ENCODE measurements at places on chromosomes 2 and 18.

- no peak for DNase-seq
These were observed 102.9 kb upstream of the MSH2 start for GRCh38 chr2:47300081-47300480.

DNA sequence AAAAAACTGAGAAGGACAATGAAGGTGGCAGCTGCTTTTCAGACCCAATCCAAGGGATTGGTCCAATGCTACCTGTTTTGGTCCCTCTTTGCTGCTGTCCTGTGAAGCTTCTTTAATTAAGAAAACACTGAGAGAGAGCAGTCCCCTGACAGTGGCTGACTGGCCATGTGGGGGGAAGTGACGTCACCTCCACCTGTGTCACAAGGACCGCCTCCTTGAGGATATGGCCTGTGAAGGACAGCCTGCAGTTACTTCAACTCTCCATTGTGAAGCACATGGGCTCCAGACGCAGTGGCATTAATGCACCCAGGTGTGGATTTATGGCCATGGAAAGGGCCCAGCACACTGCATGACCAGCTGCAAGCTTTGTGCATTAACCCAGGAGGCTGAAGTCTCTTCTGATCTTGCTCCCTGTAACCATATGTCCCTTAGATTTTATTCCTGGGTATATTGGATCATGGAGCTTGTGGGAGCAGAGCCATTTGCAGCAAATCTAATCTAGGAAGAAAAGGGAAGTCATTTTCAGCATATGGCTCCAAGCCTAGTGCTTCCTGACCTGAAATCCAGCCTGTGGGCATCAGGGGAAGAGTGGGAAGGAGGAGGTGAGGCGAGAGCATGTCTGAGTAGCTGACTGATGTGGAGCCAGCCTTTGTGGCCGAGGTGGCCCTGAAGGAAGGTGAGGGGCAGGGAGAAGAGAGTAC is 32.2 kb downstream of the KIF5C start:
- no peak for DNase-seq

DNA sequence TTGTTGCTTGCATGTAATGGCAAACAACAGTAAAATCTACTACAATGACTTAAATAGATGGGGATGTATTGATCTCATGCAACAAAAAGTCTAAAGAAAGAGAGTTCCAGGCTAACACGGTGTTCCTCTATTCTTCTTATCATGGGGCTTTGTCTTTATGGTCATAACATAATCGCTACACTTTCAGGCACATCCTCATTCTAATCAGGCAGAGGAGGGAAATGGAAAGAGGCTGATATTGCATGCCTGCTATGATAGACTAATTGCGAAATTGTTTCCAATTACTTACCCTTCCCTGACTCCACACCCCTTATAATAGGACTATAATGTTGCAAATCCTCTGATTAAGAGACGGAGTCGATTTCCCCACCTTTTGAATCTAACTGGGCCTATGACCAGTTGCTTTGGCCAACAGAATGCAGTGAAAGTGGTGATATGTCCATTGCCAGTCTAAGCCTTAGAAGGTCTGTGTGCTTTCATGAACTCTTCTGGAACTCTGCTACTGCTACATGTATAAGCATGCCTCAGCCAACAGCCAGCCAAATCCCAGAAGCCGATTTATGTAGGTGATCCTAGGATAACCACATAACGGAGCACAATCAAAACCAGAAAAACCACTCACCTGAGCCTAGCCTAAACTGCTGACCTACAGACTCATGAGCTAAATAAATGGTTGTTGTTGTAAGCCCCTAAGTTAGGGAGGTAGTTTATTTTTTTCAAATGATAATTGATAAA is 180.3 kb upstream of the TACR1 start:
- DNase-seq, result no peak

DNA sequence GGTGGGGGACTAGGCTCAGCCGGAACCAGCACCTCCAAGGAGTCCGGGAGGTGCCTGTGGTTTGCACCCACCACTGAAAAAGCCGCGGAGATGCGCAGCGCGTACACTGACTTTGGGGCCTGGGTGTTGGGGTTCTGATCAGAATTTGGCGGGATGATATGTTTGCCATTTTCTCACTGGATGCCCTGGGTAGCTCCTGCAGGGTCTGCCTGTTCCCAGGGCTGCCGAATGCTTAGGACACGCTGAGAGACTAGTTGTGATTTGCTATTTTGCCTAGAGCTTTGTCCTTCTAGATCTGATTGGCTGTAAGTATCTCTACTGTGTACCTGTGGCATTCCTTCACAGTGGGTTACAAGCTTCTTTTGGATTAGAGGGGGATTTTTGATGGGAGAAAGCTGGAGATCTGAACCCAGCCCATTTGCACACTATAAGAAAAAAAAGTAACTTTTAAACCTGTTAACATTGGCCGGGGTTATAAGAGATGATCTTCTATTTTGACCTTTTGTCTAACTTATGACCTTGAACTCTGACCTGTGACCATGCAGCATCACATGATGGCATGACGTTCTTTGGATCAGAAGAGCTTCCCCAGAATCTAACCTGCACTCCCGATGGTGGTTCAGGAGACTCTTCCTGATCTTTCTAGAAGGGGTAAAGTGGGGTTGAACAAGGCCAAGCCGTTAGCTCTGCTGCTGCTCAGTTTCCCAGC is 1.6 kb downstream of the KCNE4 start:
- DNase-seq, result no peak

DNA sequence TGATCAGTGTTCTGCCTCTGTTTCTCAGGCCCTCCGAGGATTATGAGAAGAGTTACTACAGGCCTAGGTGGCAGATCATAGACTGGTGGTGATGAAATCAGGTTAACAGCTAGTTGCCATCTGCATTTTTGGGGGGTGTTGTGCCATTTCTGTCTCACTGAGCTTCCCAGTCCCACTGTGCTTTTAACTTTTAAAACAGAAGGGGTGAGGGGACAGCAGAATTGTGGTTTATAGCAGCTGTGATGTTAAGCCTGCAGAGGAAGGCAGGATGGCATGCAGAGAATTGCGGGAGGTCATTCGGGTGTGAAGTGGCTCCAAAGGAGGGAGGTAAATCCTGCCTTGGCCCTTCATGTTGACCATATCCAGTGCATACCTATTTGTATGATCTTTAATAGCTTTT is 5.0 kb downstream of the CAB39 start:
- DNase-seq, result no peak

DNA sequence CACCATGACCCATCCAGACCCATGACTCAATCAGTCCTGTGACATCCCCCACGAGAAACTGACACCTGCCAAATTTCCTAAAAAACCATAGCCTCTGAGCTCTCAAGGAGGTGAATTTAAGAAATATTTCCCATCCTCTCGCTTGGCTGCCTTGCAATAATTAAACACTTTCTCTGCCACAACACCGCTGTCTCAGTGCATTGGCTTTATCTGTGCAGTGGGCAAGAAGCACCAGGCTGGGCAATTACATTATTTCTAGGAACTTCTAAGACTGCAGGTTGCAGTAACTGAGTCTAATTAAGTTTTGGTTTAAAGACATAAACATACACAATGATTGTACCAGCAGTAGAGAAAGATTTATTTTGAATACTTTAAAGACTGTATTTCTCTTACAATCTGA is 22.0 kb upstream of the RTTN start:
- DNase-seq, result no peak

DNA sequence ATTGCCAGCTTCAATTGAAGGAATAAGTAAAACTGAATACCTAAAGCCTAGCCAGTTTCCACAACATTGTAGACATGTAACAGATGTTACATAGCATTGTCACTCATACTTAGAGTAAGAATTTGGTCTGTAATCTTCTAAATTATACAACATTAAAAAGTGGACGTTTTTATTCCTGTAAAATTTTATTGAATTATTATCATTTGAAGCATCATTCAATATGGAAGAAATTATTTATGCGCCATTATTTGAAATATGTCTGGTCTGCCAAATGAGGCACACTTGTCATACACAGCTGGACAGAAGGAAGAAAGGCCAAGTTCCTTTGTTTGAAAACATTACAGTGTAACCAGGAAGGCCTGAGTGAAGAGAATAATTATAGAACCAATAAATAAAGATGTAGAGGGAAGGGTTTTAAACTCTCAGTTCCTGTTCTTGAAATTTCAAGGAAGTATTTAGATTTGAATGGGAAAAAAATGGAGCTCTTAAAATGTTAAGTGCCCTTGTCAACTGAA is 575.5 kb downstream of the LRRTM4 start:
- no peak for DNase-seq

DNA sequence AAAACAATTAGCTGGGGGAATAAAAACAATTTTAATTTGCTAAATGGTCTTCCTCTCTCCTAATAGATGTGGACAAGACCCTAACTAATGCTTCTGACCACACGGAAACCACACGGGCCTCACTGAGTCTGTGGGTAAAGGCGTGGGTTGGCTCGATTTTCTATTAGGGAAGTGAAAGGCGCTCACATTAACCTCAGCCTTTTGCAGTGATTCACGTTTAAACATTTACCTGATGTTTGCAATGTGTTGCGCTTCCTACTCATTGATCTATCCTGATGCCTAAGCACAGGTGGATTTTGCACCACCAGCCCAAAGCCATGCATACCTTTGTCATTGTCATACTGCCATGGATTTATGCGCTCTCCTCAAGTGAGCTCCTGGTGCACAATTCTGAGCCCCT is 35.6 kb upstream of the NRP2 start:
- DNase-seq, result no peak

DNA sequence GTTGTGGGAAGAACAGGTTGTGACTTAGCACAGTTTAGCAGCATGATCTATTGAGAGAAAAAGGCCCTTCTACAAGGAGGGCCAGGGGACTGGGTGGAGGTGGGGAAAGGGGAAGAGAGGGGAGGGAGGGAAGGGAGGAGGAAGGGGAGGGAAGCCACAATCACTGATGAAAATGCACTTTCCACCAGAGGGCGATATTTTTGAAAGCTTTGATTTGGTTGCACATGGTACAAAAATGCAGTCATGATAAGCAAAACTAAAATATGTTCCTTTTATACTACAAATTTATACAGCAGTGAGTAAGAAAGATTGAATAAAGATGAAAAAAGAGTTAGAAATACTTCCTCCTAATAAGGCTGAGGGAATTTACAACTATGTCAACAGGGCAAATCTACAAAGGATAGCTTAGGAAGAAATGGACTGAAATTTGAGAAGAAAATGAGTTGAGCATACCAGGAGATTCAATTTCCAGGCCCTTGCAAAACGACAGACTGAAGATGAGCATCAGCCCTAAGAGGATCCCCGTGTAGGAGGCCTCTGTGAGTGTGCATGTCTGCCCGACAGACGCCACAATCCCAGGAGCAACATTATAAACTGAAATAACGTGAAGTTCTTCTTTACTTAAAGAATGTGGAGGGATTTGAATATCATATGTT is 17.2 kb downstream of the SH3YL1 start:
- DNase-seq, result no peak

DNA sequence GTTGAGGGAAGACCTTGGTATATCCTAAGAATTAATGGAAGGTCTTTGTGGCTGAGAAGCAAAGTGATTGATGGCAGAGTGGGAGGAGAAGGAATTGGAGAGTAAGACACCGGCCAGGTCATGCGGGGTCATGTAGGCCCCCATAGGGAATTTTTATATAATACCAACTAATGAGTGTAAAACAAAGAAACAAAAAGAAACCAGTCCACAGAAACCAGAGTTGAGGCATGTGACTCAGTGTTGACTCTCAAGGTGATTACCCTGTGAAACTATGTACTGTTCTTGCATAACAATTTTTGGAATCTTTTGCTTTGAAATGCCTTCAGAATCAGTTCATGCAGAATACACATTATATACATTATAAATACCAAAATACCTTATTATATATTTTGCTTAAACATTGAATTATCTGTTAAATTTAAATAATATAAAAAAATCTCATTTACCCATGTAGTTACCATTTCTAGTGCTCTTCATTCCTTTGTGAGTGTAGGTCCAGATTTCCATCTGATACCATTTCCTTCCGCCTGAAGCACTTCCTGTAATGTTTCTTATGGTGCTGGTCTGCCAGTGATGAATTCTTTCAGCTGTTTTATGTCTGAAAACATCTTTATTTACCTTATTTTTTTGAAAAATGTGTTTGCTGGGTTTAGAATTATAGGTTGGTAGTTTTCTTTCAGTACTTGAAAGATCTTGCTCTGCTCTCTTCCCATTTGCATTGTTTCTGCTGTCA is 8.6 kb downstream of the CLIP4 start:
- DNase-seq, result no peak

DNA sequence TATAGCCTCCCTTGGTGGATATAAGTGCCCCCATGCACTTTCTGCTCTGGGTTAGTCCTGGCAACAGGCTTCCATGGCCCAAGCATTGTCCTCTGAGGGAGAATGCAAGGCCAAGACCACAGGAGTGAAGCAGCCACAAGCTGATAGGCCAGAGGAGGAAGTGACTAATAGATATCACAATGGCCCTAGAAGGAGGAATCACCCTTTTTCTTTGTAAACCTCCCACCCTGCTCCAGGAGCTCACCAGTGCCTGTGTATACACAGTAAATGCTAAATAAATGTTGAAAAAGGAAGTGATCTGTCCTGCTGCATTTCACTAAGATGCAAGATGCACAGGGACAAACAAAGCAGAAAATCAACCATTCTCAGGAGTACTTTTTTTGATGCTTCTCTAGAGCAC is 49.7 kb upstream of the ABCA12 start:
- DNase-seq, result no peak

- DNase-seq, result no peak
These were observed 214.1 kb downstream of the C1D start for GRCh38 chr2:67848551-67849285.

- no peak for DNase-seq
These were observed 142.6 kb upstream of the FHL2 start for GRCh38 chr2:105541189-105542050.

GRCh38 chr2:136332436-136333095 is 214.6 kb upstream of the CXCR4 start:
- no peak for DNase-seq

- no peak for DNase-seq
These were observed 88.2 kb downstream of the DTNB start for GRCh38 chr2:25585189-25585588.

GRCh38 chr2:191230174-191230573 is 15.0 kb upstream of the MYO1B start:
- no peak for DNase-seq

- no peak for DNase-seq
These were observed 3.3 kb downstream of the PPP1R7 start for GRCh38 chr2:241153616-241154015.

GRCh38 chr18:57353940-57354461 is 1.6 kb downstream of the ST8SIA3 start:
- peak; percentile 1 for DNase-seq

DNA sequence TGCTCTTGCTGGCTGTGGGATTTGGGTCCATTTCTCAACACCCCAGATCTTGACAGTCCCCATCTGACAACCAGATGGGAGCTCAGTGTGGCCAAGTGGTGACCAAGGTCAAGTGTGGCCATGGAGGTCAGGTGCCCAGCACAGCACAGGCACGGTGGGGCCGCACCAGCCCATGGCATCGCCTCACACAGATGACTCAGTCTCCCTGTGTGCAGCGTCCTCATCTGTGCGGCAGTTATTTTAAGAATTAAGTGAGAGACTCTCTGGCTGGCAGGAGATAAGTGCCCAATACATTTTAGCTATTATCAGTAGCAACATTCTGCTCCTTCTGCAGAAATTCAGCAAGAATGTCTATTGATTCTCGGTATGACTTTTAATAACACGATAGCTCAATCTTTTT is 167.2 kb downstream of the DDX1 start:
- no peak for DNase-seq

GRCh38 chr18:36912887-36913286 is 84.0 kb downstream of the KIAA1328 start:
- no peak for DNase-seq
